HepG2 (cell line): ENCODE measurements at places on chromosomes 1 and 21. TPM values are rescaled to one million over a fixed set of nuclear protein-coding genes. Genes with fewer than 3 reads are reported as not detected.

Gene HTR6
- total RNA-seq, result 0.04 TPM in 1 of 2 replicates, not detected in the other

DNA sequence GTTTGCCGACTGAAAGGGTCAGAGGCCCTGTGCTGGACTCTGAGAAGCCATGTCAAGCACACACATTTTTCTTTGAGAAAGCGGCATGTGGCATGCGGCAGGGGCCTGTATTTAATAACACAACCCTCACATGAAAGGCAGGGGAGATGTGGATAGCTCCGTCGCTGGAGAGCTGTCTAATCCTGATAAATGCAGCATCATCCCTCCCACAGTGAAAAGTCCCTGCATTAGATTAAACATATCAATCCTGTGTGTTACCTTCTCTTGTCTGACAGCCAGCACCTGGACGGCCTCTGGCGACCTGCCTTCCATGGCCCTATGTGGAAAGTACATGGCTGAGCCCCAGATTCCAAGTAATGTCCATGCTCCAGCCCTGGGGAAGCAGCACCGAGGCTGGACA, 313.0 kb upstream of the AJAP1 start:
- H3K4me3 ChIP-seq, result no peak overlapping the region
- no peak overlapping the region for H3K27ac ChIP-seq
- no peaks in the 10 kb centered on the region for H3K36me3 ChIP-seq
- peaks cover 9% of the 10 kb centered on the region for H3K4me1 ChIP-seq

GRCh38 chr1:65525266-65526048, 105.0 kb downstream of the LEPR start:
- H3K4me3 ChIP-seq, result peak overlapping the region; percentile 53
- peaks cover 3% of the 10 kb centered on the region for H3K27me3 ChIP-seq
- no peak for DNase-seq
- H3K4me1 ChIP-seq, result 0 out of 2 replicates have a peak, but pooled peaks cover 4% of the 10 kb centered on the region
- H3K27ac ChIP-seq, result no peak overlapping the region

GRCh38 chr1:85629532-85629920, 49.0 kb downstream of the CCN1 start:
- DNase-seq, result peak; percentile 74
- H3K36me3 ChIP-seq, result no peaks in the 10 kb centered on the region
- H3K4me3 ChIP-seq, result peak overlapping the region; percentile 56; the same call in 1 of the 2 replicates
- peak overlapping the region; percentile 91 for H3K27ac ChIP-seq
- no peaks in the 10 kb centered on the region for H3K27me3 ChIP-seq
- H3K4me1 ChIP-seq, result peaks cover 41% of the 10 kb centered on the region

Gene FALEC
- total RNA-seq, result 0.71 TPM in 1 of 2 replicates, not detected in the other

DNA sequence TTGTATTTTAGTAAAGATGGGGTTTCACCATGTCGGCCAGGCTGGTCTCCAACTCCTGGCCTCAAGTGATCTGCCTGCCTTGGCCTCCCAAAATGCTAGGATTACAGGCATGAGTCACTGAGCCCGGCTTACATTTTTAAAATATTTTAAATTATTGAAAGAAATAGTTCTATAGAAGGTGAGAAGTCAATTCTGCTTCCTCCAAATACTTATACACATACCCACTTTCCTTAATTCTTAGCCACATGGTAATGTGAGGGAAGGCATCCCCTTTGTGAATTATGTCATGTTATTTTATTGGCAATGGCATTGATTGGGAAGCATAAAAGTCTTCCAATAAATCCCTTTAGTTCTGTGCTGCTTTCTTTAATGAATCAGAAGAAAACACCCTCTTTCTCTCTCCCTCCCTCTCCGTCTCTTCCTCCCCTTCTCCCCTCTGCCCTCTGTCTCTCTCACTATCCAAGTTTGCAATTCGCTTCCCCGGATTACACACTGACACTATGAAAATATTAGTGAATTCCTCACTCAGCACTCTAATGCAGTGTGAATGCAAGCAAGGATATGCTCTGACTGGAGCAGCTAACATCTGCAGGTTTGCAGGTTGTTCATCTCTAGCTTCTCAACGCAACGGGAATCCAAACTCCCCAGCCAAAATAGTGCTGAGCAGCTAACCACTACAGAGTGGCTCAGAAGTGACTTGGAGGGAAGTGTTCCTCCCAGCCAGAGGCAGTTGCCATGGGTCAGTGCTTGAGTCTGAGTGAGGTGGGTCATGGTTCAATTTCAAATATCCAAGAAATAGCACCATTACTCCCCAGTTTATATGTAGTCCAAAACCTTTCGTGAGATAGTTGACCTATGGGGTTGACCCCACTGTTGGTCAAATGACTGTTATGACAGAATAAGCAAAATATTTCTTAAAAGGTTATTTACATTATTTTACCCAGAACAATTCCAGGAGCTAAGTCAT, 77.8 kb upstream of the CD55 start:
- peaks cover 46% of the 10 kb centered on the region for H3K4me1 ChIP-seq

DNA sequence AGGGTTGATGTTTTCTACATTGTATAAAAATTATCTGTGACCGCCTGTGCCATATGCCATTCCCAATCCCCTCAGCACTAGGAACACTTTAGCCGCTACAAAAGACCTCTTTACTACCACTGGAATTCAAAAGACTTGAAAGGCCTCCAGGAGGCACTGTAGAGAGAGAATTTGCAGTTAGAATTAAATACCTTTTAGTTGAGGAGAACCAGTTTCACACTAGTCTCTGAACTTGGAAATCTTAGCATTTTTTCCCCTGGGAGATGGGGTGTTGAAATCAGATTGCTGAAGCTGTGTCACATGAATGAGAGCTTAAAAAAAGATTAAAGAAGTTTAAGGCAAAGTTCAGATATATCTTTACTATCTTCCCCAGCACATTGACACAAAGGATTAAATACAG, 291.0 kb downstream of the ADGRL2 start:
- H3K4me3 ChIP-seq, result no peak overlapping the region
- H3K27me3 ChIP-seq, result no peaks in the 10 kb centered on the region

DNA sequence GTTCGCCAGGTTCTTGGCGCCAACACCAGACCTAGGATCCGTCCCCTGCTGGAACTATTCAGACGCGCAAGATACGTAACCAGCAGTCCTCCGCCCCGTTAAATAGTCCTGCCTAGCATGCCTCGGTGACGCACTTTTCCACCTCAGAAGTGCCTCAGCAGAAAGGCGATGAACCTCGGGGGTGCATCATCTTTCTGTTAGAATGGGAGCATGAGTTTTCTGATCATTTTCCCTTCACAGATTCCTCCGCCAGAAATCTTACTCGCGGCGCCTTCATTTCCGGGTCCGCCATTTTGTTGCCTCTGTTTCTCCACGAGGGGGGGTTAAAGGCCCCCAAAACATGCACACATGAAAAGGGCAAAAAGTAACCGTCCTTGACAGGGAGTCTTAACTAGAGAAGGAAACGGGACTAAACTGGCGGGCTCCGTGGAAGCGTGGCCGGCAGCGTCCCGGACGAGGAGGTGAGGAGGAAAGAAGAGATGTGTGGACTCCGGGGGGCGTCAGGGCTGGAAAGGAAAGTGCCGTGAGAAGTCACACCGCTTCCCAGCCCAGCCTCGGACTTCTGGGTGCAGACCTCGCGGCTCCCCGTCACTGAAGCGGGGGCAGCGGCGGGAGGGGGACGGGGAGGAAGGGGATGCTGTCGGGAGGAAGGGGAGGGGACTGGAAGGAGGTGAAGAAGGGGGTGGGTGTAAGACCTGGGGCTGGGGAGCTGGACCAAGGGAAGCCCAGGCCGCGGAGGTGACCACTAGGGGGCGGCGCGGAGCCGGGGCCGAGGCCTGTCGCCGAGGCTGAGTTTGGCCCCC, at the start of gene GABPB2:
GABPB2 (plus strand) TSS at position 288 of the 803 bp plus-strand sequence. CDS start 17,429 bp downstream, outside the sequence.
- no peaks in the 10 kb centered on the region for H3K27me3 ChIP-seq
- H3K36me3 ChIP-seq, result no peaks in the 10 kb centered on the region
- no peak within 1 kb of the TSS for H3K27ac ChIP-seq
- peak within 1 kb of the TSS; percentile 4; the same call in 1 of the 2 replicates for H3K4me3 ChIP-seq
- DNase-seq, result no peak

Gene RYR2
- total RNA-seq, result not detected in 2 replicates

- no peaks in the 10 kb centered on the region for H3K4me1 ChIP-seq
- no peak for DNase-seq
- no peak overlapping the region for H3K4me3 ChIP-seq
- H3K36me3 ChIP-seq, result no peaks in the 10 kb centered on the region
- peaks cover 44% of the 10 kb centered on the region; the same call in 2 of the 3 replicates for H3K27me3 ChIP-seq
- no peak overlapping the region for H3K27ac ChIP-seq
These were observed 86.3 kb downstream of the GLIS1 start for GRCh38 chr1:53652441-53653199.

Gene AADACL4
- total RNA-seq, result not detected in 2 replicates

DNA sequence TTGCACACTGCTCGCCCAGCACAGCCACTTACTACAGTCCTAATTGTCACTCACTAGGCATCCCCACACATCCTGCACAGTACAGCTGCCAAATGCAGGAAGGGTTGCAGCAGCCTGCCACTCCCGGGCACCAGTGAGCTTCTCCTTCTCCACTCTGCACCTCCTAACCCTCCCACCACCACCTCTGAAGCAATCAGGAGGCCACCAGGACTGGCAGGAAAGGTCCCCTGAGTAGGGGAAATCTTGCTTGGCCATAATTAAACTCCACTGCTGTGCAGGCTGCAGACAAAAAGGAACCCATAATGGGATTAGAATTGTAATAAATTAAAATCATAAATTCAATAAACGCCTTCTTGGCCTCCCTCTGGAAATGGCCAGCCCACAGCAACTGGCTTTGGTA, 31.8 kb downstream of the FBXO2 start:
- DNase-seq, result no peak
- peaks cover 46% of the 10 kb centered on the region; the same call in 2 of the 3 replicates for H3K27me3 ChIP-seq
- H3K27ac ChIP-seq, result no peak overlapping the region
- H3K4me1 ChIP-seq, result no peaks in the 10 kb centered on the region

GRCh38 chr1:235047331-235047871, 81.2 kb downstream of the TOMM20 start:
- DNase-seq, result no peak
- no peaks in the 10 kb centered on the region for H3K36me3 ChIP-seq
- H3K27me3 ChIP-seq, result no peaks in the 10 kb centered on the region

DNA sequence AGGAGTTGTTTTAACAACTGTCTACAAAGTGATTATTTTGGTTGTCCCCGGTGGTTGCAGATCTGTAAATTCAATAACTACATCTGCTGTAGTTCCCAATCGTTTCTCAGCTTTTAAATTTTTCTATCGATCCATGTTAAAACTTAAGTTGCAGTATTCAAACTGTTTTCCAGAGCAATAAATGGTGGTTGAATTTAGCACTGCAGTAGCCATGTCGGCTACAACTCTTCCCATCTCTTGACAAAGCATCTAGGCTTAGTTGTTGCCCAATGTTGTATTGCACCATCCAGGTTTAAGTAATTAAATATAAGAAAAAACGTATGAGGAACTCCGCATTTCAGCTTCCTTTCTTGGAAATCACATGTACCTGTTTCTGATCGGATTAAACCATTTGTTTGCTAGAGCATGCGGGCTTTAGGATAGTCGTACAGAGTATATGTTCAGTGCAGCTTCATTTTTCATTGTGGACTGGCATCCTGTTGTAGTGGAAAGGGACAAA, 996 bp downstream of the CNIH4 start:
- H3K4me1 ChIP-seq, result peaks cover 48% of the 10 kb centered on the region
- peak overlapping the region; percentile 43 for H3K27ac ChIP-seq

Gene RGS16
- not detected in 2 replicates for total RNA-seq

DNA sequence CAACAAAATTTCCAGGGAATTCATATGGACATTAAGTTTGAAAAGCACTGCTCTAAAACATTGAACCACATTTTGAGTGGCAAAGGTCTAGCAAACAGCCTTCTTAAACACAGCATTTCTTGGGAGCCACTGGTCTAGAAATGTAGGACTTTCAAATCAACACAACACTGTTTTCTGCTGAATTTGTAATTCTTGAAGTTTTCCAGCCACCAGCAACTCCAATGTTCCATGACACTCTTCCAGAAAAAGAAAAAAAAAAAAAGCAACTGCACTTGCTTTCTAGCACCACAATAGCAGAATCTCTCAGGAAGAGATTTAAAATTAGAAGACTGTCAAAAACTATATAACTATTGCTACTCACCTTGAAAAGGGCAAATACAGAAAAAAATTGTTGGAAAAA, 4.5 kb downstream of the SYDE2 start:
- no peaks in the 10 kb centered on the region for H3K36me3 ChIP-seq
- DNase-seq, result no peak
- H3K27ac ChIP-seq, result no peak overlapping the region
- no peak overlapping the region for H3K4me3 ChIP-seq
- H3K27me3 ChIP-seq, result no peaks in the 10 kb centered on the region; the same call in 2 of the 3 replicates

Gene FAM177B
- not detected in 2 replicates for total RNA-seq

DNA sequence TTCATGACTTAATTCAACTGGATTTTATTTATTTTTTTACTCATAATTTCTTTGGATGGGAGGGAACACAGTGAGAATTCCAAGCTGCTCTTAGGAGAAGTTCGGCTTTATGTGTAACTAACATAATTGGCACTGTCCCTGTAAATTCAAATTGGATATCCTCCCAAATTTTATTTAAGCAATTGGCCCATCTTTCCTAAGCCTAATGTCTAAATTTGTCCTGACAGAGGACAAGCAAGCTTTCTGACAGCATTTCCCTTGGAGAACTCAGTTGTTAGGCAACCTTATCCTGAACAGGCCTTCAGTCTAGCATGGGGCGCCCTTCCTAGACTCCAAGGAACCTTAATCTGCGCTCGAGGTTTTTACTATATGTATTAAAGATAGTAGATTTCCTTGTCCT, 550.3 kb downstream of the NUF2 start:
- H3K4me1 ChIP-seq, result no peaks in the 10 kb centered on the region
- H3K27ac ChIP-seq, result no peak overlapping the region
- DNase-seq, result no peak
- no peaks in the 10 kb centered on the region for H3K27me3 ChIP-seq
- no peak overlapping the region for H3K4me3 ChIP-seq
- no peaks in the 10 kb centered on the region for H3K36me3 ChIP-seq

- no peak overlapping the region for H3K4me3 ChIP-seq
- no peaks in the 10 kb centered on the region for H3K36me3 ChIP-seq
- no peaks in the 10 kb centered on the region for H3K4me1 ChIP-seq
- DNase-seq, result no peak
These were observed 3933.6 kb downstream of the SRGAP2C start for GRCh38 chr1:125118147-125118993.

Gene MRAP
- 0.88 and 1.2 TPM in 2 replicates for total RNA-seq

- H3K27ac ChIP-seq, result no peak overlapping the region
- no peaks in the 10 kb centered on the region for H3K4me1 ChIP-seq
- H3K27me3 ChIP-seq, result peaks cover 32% of the 10 kb centered on the region
- DNase-seq, result no peak
- H3K36me3 ChIP-seq, result no peaks in the 10 kb centered on the region
These were observed 4.2 kb upstream of the KRTAP12-1 start for GRCh38 chr21:44686000-44686781.

- no peak for DNase-seq
- no peak overlapping the region for H3K27ac ChIP-seq
- no peak overlapping the region for H3K4me3 ChIP-seq
- H3K4me1 ChIP-seq, result peaks cover 17% of the 10 kb centered on the region
- H3K27me3 ChIP-seq, result no peaks in the 10 kb centered on the region
These were observed 86.8 kb upstream of the GCLM start for GRCh38 chr1:93995837-93996536.

Gene LENEP
- total RNA-seq, result 0.29 TPM in 1 of 2 replicates, not detected in the other

Gene C1orf141
- not detected in 2 replicates for total RNA-seq

DNA sequence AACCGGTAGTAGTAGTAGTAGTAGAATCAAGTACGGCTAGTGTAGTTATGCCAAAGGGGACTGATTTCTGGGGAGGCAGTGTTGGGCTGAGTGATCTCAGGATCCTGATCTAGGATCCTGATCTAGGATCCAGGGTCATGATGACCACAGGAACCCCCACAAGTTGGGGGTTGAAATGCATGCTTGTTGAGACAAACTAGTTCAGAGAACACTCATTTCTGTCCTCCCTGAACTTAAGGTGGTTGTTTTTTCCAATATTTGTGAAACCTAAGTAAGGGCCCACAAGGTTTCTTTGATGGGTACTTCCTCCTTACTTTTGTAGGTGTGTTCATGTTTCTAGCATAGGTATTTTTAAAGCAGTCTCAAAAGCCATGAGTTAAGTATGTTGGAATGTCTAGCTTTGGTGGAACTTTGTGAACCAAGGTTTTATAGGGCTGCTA, 33.9 kb upstream of the PDC start:
- H3K27me3 ChIP-seq, result no peaks in the 10 kb centered on the region
- no peak for DNase-seq
- H3K27ac ChIP-seq, result no peak overlapping the region
